ENCODE measurements at places on chromosomes 13 and 19.

DNA sequence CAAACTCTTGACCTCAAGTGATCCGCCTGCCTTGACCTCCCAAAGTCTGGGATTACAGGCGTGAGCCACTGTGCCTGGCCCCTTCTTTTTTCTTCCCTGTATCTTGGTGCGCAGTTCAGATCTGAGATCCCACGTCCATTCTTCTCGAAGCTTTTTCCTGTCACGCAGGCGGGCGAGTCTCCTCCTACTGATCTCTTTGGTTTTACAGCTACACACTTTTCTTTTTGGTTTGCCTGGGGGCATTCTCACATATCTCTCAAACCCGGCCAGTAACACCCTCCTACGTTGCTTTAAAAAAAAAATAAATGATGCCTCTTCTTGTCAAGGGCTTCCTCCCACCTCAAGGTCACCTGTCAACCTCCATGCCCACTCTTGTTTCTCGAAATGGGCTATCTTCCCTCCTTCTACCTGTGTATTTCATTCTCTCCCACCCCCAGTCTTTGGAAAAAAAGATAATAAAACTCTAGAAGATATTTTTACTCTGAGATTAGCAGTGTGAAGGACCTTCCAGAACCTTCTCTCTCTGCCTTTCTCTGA lies 12.1 kb downstream of the TMPRSS9 start:
- no peak for DNase-seq

GRCh38 chr19:4256563-4256962 lies 9.7 kb downstream of the YJU2 start:
- no peak for DNase-seq

GRCh38 chr13:33096886-33097605 lies 80.8 kb downstream of the KL start:
- DNase-seq: no peak

- DNase-seq: peak; percentile 77
Measured at GRCh38 chr19:12983542-12984142, 11.6 kb upstream of the NFIX start.

DNA sequence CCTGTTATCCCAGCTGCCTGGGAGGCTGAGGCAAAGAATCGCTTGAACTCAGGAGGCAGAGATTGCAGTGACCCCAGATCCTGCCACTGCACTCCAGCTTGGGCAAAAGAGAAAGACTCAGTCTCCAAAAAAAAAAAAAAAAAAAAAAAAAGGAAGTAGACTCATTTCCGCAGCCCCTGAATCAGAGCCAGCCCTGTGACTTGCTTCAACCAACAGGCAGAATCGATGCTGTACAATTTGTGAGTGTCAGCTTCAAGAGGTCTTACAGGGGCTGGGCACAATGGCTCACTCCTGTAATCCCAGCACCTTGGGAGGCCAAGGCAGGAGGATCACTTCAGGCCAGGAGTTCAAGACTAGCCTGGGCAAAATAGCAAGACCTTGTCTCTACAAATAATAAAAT lies 12.8 kb downstream of the ANKRD27 start:
- no peak for DNase-seq

DNA sequence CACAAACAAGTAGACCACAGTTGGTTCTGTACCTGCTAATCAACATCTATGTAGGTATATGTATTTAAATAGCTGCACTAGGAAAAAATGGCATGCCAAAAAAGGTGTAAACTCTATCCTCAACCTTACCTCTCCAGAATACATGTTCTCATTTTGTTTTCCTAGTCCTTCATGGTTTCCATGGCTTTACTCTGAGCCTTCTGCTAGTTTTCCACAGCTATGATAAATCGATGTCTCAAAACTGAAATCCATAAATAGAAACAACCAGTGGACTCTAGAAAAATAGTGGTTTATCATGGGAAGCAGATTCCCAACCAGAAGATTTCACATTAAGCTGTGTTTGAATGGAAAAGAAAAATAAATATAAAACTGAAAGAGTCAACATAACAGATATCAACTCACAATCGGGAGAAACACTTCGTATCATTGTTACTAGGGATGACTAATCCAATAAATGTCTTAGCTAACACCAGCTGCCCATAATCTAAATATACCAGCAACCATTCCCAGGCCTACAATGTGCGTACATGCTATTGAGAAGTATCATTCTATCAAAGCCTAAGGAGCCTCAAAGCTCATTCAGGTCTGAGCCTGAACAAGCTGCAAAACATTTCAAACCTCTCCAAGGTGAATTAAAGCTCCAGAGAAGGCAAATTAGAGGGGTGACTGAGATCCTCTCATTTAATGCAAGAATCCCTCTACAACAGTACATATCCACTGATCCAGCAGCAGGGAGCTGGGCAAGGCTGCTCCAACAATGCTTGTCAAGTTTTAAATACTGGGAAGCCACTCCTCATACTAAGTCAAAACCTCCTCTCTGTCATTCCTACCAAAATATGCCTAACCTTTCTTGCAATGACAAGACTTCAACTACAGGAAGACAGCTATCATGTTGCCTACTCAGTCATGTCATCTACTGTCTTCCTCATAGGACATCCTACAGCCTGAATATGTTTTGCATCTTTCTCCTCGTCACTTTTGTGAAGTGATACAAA lies 90.2 kb downstream of the KCTD12 start:
- DNase-seq: no peak

- DNase-seq: no peak
Measured at GRCh38 chr19:1461862-1462261, 11.9 kb downstream of the APC2 start.

GRCh38 chr13:30418717-30419459 lies 3.4 kb upstream of the UBE2L5 start:
- no peak for DNase-seq

DNA sequence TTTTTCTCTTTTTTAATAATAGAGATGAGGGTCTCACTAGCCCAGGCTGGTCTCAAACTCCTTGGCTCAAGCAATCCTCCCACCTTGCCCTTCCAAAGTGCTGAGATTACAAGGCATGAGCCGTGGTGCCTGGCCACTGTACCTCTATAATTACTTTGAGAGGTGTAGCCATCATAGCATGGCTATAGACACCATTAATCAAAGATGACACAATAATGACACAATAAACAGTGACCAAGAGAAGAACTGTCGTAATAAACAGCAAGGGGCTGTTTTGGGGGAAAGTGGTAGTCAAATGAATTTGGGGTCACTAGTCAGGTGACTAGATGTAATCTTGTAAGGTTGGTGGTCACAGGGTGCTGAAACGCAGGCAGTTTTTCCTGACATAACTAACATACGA lies 30.4 kb downstream of the KLF5 start:
- no peak for DNase-seq

DNA sequence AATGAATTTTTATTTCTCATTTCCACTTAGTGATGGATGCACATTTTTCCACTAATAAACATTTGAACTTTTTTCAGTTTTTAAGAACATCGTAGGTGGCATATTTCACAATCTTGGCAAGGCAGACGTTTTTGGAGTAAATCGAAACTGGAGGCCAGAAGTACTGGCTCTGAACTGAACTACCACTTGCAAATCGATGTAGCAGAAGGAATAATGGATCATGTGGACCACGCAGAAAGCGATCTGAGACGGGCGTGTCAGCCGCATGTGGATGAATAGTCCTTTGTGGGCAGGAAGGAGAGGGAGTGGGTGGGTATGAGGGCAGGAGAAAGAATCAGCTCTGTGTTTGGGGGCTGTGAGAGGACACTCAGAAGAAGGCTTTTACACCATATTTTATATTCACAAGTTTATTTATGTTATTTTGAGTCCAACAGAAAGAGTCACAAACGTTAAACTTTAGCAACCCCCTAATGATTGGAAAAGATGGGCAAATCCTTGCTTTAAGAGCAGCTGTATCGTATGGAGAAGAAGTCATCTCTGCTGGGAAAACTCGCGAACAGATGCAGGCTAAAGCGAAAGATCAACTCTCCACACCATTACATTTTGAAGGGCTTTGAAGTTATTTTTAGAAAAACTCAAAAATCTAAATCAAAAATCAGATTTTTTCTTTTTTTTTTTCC lies 90.5 kb downstream of the COL4A2 start:
- no peak for DNase-seq

GRCh38 chr19:49116544-49116943 lies 2.4 kb downstream of the LIN7B start:
- no peak for DNase-seq
